ENCODE measurements at places on chromosomes 1 and 21.

DNA sequence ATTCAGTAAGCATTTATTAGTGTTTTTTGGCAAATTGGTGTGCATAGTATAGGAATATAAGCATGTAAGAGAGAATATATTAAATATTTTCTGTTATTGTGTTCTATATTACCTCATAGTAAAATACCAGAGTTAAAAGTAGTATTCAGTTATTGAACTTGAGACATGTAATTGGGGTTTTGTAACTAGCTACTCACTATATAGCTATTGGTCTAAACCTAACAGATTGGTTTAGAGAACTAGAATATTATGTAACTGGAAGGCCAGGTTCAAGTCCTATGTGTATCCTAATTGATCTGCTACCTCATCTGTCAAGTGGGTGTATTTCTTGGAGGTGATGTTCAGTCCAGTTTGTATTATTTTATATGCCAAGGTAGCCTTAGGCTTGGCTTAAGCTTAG lies 26.3 kb downstream of the CLIC4 start:
- no peak for DNase-seq

- no peak for DNase-seq
Observed at GRCh38 chr1:58811303-58811702, 27.5 kb upstream of the JUN start.

GRCh38 chr1:209692745-209693504 lies 11.7 kb upstream of the HSD11B1 start:
- peak; percentile 90 for DNase-seq

- DNase-seq: peak; percentile 82
Observed at GRCh38 chr1:8017495-8018197, 8.5 kb downstream of the ERRFI1 start.

- DNase-seq: no peak
Observed at GRCh38 chr1:25692560-25692959, 76.0 kb downstream of the MAN1C1 start.

- no peak for DNase-seq
Observed at GRCh38 chr21:44093761-44094160, 13.4 kb upstream of the PWP2 start.

- DNase-seq: no peak
Observed at GRCh38 chr1:84771895-84772294, 81.6 kb upstream of the SSX2IP start.

GRCh38 chr1:204337583-204337982 lies 22.1 kb downstream of the PLEKHA6 start:
- no peak for DNase-seq

DNA sequence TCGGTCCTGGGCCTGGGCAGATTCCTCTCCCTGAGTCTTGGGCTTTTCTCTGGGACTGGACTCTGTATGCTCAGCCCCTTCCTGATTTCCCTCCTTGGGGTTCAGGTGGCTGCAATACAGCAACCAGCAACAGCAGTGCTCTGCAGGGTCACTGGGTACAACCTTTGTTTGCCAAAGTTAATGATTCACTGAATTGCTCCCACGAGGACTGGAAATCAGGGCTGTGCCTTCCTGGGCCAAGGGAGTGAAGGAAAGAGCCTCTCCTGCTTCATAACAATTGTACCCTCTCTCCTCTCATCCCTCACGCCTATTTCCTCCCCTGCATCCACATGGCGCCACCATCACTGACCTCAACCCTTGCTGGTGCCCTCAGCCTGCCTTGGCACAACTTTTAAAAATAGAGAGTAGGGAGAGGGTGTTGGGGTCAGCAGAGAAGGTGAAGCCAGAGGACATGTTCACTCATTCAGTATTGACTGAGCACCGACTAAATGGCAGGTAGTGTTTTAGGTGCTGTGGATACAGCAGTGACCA lies 52.8 kb upstream of the GOLT1A start:
- no peak for DNase-seq

DNA sequence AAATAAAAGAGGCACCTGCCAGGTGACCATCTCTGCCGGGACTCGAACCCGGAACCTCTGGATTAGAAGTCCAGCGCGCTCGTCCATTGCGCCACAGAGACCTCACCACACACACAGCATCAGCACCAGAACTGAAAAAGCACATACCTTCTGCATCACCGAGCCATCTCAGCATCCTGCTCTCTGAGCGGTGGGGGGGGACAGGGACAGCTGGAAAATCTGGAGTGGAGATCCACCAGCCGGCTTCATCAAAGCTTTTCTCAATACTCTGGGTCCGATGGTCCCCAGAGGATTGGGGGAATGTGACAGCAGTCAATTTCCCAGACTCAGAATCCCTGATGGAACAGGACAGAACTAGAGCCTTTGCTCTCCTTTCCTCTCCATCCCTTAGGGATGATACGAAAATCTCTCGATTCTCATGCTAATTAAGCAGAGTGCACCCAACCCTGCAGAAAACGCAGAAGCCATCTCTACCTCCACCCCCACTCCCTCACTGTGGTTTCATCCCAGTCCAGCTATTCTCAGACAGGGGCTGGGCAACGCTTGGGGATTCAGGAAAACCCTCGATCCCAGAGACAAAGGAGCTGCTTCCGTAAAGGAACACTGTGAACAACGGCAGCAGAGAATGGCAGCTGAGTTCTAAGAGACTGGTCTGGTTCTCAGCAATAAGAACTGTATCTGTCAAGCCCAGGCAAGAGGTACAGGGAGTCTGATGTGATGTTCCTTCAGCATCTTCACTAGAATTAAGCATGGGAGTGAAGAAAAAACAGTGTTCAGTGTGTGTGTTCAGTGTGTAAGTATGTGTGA lies 29.6 kb upstream of the CADM3 start:
- peak; percentile 5 for DNase-seq

DNA sequence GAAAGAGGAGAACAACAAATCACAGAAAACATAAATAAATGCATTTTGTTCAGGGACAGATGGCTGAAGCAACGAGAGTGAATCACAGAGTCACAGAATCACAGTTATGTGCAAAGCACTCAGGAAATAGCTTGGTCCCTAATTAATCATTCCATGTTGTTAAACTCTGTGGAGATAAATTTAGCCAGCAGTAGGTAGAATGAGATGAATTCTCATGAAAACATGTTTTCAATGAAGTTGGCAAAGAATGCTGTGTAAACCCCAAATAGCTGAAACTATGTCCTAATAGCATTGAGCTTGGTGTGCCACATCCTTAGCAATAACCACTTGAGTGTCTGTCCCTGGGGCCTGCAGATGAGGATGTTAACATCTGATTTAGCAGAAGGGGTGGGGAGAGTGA lies 20.4 kb downstream of the LEPR start:
- peak; percentile 72 for DNase-seq

GRCh38 chr1:22380024-22380785 lies 71.4 kb upstream of the ZBTB40 start:
- DNase-seq: no peak

GRCh38 chr1:26119892-26120608 lies 8.4 kb downstream of the PDIK1L start:
- DNase-seq: no peak

DNA sequence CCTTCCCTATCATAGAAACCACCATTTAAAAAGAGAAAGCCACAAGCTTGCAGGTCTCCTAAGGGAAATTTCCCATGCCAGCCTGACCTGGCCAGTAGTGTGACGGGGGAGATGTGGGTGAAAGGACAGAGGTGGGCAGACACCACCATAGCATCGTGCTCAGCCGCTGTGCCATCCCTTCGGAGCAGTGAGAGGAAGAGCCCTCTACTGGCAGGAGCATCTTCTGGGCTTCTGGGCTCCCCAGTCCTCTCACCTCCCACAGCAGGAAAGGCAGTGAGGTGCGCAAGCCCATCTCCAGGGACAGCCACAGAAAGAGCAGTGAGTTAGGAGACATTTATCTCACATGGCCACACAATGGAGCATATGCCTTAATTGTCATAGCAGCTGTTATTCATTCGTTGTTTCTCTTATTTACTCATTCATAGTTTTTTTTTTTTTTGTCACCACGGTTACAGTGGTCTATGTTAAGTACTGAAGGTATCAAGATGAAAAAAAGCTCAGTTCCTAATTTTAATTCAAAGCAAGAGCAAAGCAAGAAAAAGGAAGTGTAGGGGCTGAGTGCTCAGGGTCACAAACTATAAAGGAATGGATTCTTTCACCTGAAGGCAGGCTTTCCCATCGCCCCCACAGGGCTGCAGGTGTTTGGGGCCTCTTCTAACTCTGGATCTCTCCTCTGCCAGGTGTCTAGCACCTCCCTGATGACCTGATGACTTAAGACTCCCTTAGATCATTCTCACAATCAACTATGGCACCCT lies 48.8 kb upstream of the CAMK1G start:
- no peak for DNase-seq

- no peak for DNase-seq
Observed at GRCh38 chr21:20270365-20271055, 727.7 kb upstream of the NCAM2 start.

DNA sequence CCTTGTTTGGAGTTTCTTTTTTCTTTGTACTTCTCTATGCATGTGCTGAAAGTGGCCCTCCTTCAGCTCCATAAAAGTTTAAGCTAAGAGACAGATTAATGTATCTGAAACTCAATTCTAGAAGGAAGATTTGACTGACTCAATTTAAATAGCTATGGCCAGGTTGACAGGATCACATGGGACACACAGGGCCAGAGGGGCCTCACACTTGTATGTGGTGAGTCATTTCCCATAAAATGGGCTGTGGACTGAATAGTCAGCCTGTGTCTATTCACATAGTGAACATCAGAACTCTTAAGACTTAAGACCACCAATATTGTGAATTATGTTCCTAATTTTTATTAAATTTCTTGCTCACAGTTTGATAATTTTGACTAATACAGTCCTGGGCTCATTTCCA lies 45.7 kb upstream of the DEPDC1 start:
- peak; percentile 5 for DNase-seq

GRCh38 chr1:18077657-18078215 lies 29.9 kb upstream of the IGSF21 start:
- no peak for DNase-seq

DNA sequence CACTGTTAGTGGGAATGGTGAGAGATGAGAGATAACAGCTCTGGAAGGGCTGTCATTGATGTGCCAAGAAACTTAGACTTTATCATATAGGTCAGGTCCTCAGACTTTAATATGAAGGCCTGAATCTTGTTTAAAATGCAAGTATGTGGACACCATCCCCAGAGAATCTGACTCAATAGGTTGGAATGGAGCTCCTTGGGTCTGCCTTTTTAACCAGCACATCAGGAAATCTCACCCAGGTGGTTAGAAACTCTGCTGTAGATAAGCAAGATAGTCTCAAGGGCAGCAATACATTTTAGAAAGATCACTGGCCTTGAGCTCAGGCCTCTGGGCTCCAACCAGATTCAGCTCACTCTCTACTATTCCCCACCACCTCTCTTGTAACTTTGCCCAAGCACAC lies 180.4 kb downstream of the SLC44A5 start:
- no peak for DNase-seq

DNA sequence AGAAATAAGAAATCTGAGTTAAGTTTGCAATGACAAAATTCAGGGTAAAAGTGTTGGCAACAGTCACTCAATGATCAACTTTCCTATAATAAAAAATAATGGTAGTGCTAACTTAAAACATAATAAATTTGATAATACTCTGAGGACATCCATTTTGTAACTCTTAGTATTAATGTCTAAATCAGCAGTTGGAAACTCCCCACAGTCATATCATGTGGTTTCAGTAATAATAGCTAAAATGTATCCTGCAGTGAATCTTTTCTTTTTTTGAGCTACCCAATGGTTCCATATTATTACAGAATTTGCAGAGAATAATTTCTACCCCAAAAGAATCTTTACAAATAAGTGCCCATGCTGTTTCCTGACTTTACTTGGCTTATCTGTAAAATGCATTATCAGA lies 286.7 kb downstream of the PTPRC start:
- no peak for DNase-seq

- DNase-seq: peak; percentile 6
Observed at GRCh38 chr21:30408782-30409494, 13.1 kb downstream of the KRTAP13-1 start.

DNA sequence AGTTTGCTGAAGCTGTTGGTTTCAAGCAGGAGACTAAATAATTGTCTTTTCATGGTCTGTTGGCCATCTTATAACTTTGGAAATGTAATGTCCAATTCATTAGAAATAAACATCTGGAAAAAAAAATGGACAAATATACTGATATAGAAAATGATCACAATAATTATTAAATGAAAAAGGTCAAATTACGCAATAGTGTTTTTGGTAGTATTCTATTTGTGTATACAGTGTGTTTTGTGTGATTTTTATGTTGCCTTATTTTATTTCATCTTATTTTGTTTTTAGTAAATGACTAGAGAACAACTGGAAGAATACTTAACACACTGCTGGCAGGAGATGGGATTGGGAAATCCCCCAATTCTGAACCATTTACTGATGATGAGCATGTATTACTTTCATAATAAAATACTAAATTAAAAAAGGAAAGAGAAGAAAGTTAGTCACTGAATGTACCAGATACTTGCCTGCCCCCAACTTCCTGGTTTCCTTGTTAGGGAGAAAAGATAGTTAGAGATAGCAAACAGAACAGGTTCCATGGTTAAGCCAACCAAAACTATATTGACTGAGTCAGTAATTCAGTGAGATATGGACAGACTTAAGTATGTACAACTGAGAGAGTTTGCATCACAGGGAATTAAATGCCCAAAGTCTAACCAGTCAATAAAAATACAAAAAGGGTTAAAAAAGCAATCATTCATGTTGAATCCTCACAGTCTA lies 24.0 kb upstream of the SAMD13 start:
- DNase-seq: no peak

- no peak for DNase-seq
Observed at GRCh38 chr1:56414728-56415224, 164.6 kb downstream of the PLPP3 start.

DNA sequence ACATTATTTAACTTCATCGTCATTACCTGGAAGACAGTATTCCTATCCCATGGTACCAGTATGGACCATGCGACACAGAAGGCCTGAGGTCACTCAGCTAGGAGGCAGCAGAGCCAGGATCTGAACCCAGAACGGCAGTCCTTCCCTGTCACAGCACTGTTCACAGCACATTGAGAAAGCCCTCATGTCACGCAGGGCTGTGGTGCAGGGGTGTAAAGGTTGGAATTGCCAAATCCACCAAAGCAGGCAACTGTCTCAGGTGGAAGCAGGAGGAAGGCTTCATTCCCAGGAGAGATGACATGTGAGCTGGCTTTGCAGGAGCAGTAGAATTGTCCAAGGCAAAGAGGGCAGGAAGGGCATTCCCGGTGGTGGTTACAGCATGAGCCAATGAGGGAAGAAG lies 9.9 kb upstream of the TTC22 start:
- DNase-seq: no peak

DNA sequence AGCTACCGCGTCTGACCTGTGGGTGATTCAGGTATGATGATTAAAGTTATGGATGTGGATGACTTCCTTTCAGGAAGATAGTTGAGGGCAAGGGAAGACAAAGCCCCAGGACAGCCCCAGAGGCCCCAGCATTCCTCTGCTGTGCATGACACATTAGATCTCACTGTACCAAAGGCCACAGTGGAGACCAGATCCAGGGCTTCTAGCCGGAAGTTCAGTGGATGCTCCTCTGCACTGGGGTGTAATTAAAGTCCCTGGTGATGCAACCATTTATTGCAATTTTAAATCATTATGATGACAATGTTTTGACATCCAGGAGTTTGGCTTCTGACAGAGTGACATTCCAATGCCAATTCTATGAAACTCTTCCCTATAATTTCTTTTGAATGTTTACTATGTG lies 5.0 kb downstream of the C4BPA start:
- no peak for DNase-seq

GRCh38 chr21:36145259-36145658 lies 10.4 kb downstream of the CBR3 start:
- no peak for DNase-seq

GRCh38 chr1:240271081-240271480 lies 179.4 kb downstream of the FMN2 start:
- DNase-seq: no peak

All from fibroblast of villous mesenchyme (primary cell).